ENCODE measurements at places on chromosomes 12 and 14.
A peak's percentile ranks its signal among the peaks of the same experiment; 100 is the strongest.

DNA sequence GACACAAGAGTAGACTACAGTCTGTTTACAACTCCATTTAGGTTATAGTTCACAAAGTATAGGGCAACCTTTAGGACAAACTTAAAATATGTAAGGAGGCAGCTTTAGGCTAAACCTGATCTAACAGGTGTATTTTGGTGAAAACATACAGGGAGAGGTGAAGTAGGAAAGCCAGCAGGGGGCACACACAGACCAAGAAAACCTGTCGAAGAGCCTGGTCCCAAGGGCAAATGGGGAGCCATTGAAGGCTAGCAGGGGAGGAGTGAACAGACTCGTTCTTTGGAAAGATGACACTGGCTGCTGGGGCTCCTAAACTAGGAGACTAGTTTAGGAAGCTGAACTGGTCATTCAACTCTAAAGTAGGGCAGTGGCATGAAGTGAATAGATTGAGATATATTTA is 138.8 kb upstream of the WSCD2 start:
- DNase-seq = no peak

DNA sequence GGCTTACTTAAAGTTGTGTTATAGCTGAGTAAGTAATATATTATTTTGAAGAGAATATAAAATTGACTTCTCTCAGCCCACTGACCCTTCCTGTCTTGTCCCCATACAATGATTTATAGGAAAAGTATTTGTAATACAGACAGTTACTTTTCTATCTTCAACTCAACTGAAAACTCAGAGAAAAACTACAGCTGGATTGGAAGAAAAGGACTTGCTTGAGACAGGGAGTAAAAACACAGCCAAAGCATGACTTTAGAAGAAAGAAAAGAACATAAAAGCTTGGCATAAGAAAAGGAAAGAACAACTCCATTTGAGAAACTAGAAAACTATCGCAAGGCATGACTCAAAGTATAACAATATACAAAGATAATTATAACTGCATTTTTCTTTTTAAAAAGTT is 57.5 kb downstream of the MSRB3 start:
- no peak for DNase-seq

DNA sequence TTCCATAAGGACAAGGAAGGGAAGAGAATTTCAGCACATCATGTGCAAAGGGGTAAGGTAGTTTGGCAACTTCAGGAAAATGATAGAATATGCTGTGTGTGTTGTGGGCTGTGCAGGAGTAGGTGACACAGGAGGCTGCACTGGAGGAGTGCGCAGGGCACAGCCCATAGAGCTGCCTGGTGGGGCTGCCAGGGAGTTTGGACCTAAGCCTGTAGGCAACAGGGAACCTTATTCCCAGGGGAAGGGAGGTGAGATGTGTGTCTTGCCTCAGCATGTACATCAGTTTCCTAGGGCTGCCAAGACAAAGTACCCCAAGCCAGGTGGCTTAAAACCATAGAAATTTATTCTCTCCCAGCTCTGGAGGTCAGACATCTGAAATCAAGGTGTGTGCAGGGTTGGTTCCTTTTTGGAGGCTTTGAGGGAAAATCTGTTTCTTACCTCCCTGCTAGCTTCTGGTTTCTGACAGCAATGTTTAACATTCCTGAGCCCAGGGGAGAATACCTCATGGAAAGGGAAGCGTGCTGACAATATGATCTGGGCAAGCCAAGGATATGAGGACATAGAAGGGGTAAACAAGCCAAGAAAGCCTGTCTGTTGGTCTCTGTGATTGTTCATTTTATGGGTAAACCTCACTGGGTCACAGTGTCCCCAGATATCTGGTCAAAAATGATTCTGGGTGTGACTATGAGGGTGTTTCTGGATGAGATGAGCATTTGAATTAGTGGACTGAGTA is 174.0 kb upstream of the NTF3 start:
- DNase-seq = no peak

DNA sequence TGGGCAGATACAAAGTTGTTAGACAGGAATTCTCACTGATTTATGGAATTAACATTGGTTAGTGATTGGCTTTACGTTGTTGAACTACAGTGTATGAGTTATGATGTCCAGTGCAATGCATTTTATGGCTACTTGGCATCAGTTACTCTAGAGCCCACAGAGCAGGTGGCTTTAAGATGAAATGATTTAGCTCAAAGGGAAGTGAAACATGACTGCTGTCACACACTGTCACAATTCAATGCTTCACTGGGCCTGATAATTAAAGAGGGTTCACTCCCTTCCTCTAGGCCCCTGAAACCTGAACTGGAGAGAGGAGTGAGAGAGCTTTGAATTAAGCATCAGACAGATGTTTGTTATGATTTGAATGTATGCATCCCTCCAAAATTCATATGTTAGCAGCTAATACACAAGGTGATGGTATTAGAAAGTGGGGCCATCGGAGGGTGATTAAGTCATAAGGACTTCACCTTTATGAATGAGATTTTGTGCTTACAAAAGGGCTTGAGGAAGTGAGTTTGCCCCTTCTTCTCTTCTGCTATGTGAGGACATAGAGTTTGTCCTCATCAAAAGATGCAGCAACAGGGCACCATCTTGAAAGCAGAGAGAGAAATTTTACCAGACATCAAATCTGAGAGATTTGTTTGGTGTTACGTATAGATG is 175.8 kb upstream of the GRIN2B start:
- no peak for DNase-seq

- no peak for DNase-seq
These were observed 160.0 kb downstream of the TPH2 start for GRCh38 chr12:72098622-72099021.

GRCh38 chr12:56034586-56035332 is 7.0 kb upstream of the RPS26 start:
- DNase-seq = no peak

GRCh38 chr12:28777603-28778365 is 371.3 kb upstream of the FAR2 start:
- DNase-seq = no peak

DNA sequence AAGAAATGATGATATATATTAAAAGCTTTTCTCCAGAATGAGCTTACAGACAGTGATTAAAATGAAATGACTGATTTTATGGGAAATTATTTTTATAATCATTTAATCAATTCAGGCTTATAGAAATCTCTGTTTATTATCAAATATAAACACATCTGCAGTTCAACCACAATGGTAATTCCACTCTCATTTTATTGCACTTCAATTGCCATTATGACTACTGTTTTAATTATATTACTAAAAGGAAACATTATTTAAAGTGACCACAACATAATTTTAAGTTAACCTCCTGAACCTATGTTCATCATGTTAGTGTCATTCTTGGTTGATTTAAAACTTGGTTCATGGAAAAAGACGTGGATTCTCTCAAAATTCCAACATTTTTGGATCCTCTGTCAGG is 536.3 kb downstream of the SLC6A15 start:
- no peak for DNase-seq

GRCh38 chr14:52402812-52403526 is 88.9 kb downstream of the PTGER2 start:
- no peak for DNase-seq

DNA sequence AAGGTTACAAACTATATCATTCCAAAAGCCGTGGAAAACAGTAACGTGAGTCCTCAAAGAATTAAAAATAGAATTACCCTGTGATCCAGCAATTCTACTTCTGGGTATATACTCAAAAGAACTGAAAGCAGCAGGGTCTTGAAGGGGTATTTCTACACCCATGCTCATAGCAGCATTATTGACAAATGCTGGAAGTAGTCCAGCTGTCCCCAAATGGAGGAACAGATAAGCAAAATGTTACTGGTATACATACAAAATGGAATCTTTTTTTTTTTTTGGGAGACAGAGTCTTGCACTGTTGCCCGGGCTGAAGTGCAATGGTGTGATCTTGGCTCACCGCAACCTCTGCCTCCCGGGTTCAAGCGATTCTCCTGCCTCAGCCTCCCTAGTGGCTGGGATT is 32.9 kb downstream of the ADIPOR2 start:
- DNase-seq = no peak

DNA sequence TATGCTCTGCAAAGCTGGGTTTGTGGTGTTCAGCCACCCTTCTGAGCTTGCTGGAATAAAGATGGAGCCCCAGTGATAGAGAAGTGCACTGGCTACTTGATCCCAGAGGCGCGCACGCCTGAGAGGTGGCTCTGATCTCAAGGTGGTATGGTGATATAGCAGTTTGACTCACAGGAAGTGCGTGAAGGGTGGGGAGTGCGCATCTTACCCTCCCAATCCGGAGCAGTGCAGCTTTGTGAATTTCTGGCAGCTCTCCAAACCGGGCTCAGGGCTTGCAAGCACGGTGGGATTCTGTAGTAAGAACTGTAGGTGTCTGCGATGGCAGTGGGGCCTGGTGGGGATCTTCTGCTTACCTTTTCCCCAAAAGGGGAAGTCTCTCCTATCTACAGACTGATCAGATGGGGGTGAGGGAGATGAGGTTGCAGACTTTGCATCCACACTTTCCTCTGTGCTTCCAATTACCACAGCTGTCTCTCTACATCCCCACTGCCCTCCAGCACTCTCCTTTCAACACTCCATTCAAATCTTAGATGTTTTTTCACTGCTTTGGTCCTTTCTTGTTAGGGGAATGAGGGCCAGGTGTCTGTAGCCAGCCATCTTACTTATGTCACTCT is 197.4 kb upstream of the SLC38A2 start:
- no peak for DNase-seq

DNA sequence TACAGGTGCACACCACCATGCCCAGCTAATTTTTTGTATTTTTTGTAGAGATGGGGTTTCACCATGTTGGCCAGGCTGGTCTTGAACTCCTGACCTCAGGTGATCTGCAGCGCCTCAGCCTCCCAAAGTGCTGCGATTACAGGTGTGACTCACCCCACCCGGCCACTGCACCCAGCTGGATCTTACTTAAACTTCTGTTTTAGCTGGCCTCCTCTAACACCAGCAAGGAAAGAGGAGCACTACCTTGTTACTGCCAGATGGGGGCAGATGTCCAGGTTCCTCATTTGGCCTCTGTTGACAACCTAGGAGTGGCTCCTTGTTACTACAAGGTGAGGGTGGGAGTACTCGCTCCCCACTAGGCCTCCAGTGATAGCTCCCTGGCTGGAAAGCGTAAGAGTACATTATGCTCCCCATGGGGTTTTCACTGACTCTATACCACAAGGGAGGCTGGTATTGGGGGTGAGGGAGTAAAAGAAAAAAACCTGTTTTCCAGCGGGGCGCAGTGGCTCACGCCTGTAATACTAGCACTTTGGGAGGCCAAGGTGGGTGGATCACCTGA is 13.2 kb upstream of the ARF6 start:
- peak; percentile 34 for DNase-seq

- DNase-seq = no peak
These were observed 33.7 kb downstream of the VWF start for GRCh38 chr12:6090803-6091202.

DNA sequence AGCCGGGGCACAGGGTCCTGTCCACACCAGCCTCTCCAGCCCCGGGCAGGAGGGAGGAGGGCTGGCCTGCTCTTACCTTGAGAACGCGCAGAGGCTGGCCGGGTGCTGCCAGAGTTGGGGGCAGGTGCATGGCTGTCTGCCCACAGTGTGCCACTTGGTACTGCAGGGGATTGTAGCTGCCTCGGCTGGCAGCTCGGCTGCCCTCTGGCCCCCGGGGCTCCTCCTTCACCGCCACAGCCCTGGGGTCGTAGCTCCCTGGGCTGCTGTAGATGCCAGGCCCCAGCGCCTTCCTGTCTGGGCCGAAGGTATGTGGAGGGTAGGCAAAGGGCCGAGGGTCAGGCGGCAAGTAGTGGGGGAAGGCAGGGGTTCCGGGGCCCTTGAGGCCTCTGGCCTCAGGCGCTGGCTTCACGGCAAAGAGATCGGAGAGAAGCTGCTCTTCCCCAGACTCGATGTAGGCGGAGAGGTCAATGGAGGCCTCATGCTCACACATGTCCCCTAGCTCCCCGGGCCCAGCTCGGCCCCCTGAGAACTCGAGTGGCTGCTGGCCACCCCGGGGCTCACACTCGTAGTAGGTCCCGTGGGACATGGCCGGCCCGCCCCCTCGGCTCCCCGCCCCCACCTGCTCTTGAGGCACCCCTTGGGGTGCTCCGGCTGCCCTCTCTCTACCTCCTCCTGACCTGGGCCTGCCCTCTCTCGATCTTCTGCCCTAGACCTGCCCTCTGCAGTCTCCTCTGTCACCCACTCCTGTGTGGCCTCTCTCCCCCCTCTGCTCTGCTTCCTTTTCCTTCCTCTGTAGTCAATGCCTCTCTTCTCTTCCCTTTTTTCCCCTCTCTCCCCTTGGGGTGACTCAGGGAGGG is at the start of gene CEBPE:
Gene CEBPE, minus strand, starts transcription at position 750 of the 857 bp plus-strand sequence. Its CDS starts 164 bp downstream, at position 586.
- DNase-seq = no peak

DNA sequence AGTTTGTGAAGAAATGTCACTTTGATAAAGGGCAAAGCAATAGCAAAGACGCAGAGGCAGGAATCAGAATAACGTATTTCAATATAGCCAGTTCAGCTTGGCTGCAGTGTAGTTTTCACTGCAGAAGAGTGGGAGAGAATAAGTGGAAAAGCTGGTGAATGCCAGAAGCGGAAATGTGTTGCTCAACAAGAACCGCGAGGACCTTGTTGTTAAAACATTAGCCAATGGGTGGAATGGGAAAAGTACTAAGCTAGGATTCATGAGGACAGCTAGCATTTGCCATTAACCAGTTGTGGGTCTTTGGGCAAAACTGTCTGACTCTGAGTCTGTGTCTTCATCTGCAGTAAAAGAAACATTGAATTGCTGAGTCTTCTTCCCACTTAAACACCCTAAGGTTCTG is 292.9 kb upstream of the GRIP1 start:
- DNase-seq = no peak

GRCh38 chr12:73342733-73343132 is 1070.6 kb downstream of the TRHDE start:
- DNase-seq = no peak

- no peak for DNase-seq
These were observed 4.3 kb downstream of the GPR132 start for GRCh38 chr14:105060751-105061427.

DNA sequence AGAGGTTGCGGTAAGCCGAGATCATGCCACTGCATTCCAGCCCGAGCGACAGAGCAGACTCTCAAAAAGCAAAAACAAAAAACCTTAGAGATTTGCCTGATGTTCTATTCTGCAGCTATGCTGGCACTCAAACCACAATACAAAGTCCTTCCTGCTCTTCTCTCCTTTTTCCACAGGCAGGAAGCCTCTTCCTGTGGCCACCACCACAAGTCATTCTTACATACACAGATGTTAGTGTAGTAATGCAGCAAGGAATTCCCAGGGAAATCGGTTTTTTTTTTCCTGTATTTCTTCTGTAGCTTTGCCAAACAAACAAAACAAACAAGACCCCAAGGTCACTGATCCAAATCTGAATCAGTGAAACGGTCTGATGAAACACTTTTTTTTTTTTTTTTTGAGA is 104.3 kb downstream of the FIGNL2 start:
- no peak for DNase-seq
